Adrenal gland (tissue), 19 donors: ENCODE measurements at places on chromosomes 2 and 18.

DNA sequence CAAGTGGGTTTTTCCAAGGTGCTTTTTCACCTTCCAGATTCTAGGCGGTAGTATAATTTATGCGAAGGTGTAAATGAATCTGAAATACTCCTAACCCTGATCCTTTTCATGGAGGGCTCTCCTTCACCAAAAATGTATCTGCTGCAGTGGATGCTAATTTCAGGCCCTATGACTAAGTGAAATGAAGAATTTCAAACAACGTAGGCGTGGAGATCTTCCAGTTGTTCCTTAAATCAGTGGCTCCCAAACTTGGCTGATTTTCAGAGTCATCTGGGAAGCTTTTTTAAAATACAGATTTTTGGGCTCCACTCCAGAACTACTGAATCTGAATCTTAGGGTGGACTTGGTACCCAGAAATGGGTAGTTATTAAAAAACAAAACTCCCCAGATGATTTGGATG is 5.5 kb downstream of the GCKR start:
- no peak for DNase-seq

DNA sequence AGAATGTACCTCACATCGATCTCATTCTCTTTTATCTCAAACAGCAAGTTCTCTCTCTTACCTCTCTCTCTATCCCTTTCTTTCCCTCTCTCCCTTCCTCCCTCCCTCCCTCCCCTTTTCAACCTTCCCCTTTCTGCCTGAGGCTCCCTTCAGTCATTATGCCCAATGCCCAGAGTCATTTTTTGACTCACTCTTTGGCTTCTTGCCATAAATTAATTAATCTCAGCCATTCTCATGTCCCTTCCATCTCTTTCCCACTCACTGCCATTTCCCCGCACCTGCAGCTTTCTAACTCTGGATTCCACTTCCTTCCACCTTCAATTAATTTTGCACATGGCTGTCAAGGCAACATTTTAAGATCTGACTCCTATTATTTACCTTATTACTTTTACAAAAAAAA is 60.1 kb downstream of the EVA1A start:
- DNase-seq = no peak

DNA sequence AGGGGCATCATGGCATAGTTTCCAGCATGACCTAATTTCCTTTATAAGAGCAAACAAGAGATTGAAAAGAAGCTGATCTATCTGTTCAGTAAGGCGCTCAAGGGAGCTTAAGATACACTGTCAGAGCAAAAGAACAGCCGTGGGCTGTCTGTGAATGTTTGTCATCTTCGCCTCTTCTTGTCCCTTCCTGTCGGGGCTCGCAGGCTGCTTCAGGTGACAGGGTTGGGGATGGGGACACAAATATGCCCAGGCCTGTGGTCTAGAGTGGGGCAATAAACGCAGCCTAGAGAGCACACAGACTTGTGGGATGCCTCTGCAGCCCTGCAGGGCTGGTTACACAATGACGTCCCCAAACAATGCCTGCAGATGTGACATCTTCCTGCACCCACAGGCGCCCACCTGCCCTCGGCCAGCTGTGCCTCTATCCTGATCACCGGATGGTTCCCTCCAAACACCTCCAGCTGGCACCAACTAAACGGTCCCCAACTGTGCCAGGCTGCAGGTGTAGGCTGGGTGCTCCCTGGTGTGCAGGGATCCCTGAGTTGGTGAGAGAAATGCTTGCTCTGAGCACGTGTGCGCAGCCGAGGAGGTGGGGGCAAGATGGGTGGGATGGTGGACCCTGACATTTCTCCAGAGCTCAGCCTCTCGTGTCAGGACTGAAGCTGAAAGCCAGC is 72.8 kb downstream of the EDAR start:
- no peak for DNase-seq

DNA sequence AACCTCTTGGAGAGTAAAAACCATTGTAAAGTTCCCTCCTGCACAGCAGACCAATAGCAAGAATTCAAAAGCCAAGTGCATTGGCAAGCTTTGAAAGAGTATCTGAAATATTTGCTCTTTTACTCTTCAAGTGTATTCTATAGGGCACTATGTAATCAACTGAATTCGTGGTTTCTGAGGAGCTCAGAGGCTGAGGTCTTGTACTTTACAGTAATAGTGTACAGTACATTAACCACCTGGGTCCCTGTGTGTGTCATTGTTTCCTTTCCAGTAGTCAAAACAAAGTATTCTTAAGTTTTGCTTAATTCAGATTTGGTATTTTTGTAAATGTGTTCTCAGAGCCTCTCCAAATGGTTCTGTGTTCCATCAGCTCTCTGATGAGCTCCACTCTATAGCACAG is 769.7 kb downstream of the LRRTM4 start:
- DNase-seq = no peak
